ENCODE measurements at places on chromosomes 16 and 17.

GRCh38 chr16:65118871-65119270 is 3.0 kb downstream of the CDH11 start:
- no peak for DNase-seq

DNA sequence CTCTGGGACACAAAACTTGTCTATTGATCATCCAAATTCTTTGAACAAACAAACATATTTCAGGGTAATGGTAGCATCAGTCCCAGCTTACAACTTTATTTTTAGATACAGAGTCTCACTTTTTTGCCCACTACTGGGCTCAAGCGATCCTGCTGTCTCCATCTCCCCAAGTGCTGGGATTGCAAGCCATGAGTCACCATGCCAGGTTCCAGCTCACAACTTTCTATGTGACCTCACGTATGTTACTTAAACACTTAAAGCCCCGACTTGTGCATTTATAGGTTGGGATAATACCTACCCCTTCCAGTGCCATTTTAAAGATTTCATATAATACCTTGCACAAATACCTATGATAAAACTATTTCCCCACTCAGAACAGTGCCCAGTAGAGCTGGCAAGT is 42.0 kb upstream of the KSR1 start:
- DNase-seq = no peak

DNA sequence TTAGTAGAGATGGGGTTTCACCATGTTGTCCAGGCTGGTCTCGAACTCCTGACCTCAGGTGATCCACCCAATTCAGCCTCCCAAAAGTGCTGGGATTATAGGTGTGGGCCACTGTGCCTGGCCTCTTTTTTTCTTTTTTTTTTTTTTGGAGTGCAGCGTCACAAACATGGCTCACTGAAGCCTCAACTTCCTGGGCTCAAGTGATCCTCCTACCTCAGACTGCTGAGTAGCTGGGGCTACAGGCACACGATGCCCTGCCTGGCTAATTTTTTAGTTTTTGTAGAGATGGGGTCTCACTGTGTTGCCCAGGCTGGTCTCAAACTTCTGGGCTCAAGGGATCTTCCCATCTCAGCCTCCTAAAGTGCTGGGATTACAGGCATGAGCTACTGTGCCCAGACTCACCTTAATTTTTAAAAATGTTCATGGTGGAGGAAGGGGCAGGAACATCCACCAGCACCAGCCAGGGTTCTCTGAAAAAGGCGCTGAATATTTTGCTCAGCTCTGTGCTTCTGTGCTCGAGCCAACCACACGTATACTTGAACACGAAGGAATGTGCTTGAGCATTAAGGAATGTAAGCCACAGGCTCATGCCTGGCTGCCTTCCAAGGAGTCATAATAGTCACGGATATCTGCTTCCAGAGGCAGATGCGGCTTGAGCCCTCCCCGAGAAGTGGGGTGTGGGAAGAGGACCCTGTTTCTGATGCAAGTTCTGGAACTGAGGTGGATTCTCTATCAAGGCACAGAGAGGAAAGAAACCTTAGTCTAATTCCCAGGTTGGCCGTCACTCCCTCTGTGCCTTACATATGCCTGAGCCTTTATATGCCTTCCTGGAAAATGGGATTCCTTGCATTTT is 65.5 kb upstream of the CREBBP start:
- no peak for DNase-seq

- no peak for DNase-seq
Observed at GRCh38 chr17:33653399-33653788, 360.3 kb upstream of the ASIC2 start.

DNA sequence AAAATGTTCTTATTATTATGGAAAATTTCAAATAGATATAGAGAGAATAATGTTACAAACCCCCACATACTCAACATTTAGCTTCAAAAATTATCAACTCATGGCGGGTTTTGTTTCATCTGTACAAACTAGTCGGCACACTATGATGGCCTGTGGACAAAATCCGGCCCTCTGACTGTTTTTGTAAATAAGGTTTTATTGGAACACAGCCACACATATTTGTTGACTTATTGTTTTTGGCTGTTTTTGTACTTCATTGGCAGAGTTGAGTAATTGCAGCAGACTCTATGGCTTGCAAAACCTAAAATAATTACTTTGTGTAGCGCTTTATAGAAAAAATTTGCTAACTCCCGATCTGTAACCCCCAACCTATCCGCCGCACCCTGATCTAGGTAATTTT is 41.4 kb upstream of the CLEC18A start:
- DNase-seq = no peak

GRCh38 chr16:11389631-11390565 is 44.6 kb downstream of the RMI2 start:
- DNase-seq = no peak

DNA sequence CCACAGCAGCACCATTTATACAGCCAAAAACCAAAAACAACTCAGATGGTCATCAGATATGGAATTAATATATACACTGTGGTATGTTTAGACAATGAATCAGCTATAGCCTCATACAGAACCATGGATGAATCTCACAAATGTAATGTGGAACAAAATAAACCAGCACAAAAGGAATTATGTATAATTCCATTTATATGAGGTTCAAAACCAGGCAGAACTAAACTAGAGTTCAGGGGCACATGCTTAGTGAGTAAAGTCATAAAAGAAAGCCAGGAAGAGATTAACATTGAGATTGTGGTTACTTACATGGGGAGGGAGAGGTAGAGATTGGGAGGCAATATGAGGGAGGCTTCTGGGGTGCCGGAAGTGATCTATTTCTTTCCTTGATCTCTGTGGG is 231.1 kb downstream of the COPRS start:
- DNase-seq = no peak

GRCh38 chr17:16926061-16926511 is 45.8 kb downstream of the TNFRSF13B start:
- no peak for DNase-seq

DNA sequence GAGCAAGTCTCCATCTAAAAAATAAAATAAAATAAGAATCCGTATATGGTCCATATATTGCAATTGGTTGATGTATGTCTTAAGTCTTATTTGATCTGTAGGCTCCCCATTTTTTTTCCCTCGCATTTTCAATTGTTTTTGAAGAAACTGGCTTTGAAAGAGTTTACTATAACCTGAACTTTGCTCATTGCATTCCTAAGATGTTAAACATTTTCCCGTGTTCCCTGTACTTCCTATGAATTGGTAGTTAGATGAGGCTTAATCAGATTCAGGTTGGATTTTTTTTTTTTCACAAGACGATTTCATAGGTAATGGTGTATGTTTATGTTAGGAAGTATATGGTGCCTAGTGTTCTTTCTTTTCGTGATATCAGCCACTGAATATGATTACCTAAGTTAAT is 3.3 kb downstream of the LRRC36 start:
- no peak for DNase-seq

GRCh38 chr17:73759324-73759723 is 115.1 kb upstream of the SDK2 start:
- no peak for DNase-seq

GRCh38 chr16:24700549-24701392 is 28.7 kb upstream of the TNRC6A start:
- DNase-seq = no peak

DNA sequence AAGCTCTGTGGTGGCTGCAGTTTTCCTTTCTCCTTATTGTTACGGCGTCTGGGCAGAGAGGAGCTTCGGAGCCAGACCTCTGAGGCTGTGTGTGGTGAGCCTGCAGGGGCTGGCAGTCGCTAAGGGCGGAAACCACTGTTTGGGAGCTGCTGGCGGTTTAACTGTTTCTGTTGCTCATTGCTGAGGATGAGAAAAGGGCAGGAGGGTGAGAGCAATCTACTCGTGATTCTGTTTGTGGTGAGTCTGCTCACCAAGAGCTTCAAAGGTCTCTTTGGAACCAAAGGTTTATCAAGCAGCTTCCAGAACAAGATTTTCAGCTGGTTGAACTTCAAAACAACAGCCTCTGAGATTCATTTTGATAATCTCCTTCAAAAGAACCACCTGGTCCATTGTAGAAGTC is 143.9 kb downstream of the ANKFN1 start:
- DNase-seq = no peak

GRCh38 chr17:79942591-79943346 is 92.9 kb downstream of the TBC1D16 start:
- no peak for DNase-seq

GRCh38 chr16:87931504-87931903 is 4.8 kb downstream of the CA5A start:
- DNase-seq = no peak

- no peak for DNase-seq
Observed at GRCh38 chr16:87324411-87325275, 7.5 kb upstream of the C16orf95 start.

DNA sequence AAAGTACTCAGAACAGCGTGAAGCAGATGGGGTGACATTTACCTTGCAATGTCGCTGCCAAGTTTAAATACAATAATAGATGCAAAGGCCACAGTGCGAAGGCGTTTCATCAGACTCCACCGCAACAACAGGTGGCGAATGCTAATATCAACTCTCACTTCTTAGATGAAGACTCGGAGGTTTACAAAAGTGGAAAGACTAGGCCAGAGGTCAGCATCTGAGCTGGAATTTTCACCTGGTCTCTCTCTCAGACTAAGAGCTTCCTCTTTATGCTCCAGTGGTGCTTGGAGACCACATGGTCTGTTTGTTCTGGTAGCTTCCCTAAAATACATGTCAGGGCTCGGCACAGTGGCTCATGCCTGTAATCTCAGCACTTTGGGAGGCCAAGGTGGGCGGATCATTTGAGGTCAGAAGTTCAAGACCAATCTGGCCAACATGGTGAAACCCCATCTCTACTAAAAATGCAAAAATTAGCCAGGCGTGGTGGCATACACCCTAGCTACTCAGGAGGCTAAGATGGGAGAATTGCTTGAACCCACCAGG is 169.1 kb downstream of the XYLT1 start:
- DNase-seq = no peak

DNA sequence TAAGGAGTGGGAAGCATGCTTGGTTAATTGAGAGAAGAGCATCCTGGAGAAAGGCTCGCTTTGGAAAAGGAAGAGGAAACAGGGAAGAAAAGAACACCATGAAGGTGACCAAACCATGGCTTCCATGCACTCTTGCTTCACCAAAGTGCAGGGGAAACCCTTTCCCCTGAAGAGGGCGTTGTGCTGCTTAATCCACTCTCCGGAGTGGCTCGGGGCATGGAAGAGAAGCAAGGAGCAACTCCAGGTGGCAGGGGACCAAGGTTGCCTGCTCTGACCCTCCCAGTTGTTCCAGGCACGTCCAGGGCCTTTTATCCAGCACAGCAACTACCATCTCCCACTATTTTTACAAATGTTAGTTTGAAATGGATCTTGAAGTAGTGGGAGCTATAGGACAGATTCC is 108.1 kb downstream of the STX8 start:
- no peak for DNase-seq

- no peak for DNase-seq
Observed at GRCh38 chr17:60554377-60554788, 28.3 kb upstream of the APPBP2 start.

GRCh38 chr16:49623501-49624266 is 232.2 kb downstream of the ZNF423 start:
- no peak for DNase-seq

DNA sequence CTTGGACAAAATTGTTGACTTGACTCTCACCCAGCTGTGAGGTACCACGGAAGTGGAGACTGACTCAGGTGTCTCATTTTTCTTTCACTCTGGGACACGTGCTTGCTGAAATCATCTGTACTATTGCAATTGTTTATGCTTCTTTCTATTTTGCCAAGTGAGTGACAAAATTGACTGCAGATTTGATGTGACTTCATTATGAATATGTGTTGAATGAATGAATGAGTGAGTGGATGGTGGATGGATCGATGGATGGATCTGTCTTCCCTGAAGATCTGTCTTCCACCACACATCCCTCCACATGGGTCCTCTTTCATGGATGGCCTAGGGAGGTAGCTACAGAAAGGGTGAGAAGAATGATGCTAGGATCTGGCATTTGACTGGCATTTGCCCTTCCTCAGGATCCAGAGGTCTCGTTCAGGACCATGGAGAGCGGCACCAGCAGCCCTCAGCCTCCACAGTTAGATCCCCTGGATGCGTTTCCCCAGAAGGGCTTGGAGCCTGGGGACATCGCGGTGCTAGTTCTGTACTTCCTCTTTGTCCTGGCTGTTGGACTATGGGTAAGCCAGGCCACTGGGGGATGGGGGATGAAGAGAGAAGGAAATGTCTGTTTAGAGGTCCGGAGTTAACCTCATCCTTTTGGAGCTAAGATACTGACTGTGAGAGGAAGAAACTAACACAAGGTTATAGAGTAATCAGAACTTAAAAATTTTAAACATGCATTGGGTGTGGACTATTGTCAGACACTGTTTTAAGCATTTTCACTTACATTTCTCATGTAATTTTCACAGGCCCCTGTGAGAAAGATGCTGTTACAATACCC is 12.7 kb downstream of the SLC5A11 start:
- no peak for DNase-seq

DNA sequence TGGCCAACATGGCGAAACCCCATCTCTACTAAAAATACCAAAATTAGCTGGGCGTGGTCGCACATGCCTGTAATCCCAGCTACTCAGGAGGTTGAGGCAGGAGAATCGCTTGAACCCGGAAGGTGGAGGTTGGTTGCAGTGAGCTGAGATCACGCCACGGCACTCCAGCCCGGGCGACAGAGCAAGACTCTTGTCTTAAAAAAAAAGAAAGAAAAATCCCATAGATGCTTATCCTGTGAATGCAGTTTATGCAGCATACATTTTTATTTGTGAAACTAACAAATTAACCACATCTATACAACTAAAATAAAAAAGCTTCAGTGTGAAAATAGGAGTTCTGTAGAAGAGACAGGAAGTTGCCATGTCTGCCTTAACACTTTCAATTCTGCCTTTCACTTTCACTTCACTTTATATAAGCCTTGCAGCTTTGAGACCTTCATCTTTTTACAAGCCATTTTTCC is 7.1 kb downstream of the IGSF6 start:
- DNase-seq = no peak
